Stimulated activated CD4-positive, alpha-beta T cell treated with anti-CD3 and anti-CD28 coated beads, TNF-alpha, amount 100 ng/mL, for 48 hours (primary cell): ENCODE measurements at places on chromosomes 5 and 9.

- DNase-seq = no peak
Observed at GRCh38 chr5:10513501-10514442, 50.1 kb upstream of the ANKRD33B start.

DNA sequence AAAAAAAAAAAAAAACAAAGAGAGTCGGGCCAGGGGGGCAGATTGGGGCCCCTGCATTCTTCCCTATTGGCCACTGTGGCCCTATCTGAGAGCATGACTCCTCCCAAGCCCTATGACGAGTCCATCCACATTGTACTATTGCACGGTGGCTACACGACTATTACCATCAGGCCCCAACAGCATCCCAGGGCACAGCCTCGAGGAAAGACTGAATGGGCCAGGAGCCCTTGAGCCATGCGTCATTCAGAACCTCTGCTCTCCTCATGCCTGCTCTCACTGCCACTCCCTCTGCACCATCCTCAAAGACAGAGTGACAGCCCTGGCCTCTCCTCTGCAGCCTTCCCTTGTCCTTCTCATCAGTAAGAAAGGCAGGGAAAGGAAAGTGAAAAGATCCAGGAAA is 20.2 kb upstream of the ORM1 start:
- DNase-seq = no peak

DNA sequence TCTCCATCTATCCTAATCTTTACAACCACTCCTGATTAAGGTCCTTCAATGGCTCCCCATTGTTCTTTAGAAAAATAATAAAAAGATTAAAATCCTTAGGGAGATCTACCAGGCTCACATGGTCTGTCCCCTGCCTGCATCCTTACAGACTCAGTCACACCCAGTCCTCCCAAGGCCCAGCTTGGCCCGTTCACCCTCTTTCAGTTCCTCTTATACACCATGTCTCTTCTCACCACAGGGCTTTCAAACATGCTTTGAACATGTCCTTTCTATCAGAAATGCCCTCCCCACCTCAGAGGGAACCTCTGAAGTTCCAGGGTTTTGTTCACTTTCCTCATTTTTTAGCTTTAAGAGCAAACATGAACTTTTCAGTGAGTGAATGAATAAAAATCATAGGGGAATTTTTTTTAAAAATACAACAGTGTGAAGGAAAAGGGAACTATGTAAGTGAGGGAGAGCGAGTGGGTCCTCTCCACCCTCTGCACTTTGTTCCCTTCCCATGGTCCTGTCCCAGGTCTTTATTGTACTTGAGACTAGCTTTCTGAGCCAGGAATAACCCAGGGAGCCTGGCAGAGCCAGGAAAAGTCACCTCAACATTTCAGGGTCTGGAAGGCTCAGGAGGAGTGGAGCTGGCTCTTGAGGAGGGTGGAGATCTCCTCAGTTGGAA is 55.3 kb downstream of the TRPC7 start:
- DNase-seq = no peak

DNA sequence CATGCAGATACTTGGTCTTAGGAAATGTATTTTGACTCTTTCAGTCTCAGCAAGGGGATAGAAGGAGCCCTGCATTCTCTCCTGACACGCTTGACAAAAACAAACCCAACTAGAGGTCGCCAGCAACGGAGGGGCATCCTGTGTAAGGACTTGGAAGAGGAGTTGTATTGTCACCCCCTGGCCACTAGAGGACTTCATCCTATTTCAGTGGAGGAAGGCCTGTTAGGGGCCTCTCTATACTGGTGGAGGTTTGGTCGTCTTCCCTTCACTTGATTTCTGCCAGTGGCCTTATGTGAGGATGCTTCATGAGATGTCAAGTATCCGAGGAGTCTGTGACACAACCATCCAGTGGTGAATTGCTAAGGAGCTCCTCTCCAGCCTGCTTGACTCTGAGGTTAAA is 122.8 kb upstream of the STC2 start:
- DNase-seq = no peak

- no peak for DNase-seq
Observed at GRCh38 chr5:117645400-117645799, 1070.8 kb upstream of the SEMA6A start.

GRCh38 chr9:18319918-18320445 is 154.0 kb upstream of the ADAMTSL1 start:
- no peak for DNase-seq

- no peak for DNase-seq
Observed at GRCh38 chr5:168670881-168671575, 91.9 kb upstream of the PANK3 start.

GRCh38 chr9:71384343-71384742 is 262.9 kb upstream of the TRPM3 start:
- no peak for DNase-seq

- DNase-seq = no peak
Observed at GRCh38 chr9:86230858-86231257, 28.6 kb downstream of the C9orf153 start.

DNA sequence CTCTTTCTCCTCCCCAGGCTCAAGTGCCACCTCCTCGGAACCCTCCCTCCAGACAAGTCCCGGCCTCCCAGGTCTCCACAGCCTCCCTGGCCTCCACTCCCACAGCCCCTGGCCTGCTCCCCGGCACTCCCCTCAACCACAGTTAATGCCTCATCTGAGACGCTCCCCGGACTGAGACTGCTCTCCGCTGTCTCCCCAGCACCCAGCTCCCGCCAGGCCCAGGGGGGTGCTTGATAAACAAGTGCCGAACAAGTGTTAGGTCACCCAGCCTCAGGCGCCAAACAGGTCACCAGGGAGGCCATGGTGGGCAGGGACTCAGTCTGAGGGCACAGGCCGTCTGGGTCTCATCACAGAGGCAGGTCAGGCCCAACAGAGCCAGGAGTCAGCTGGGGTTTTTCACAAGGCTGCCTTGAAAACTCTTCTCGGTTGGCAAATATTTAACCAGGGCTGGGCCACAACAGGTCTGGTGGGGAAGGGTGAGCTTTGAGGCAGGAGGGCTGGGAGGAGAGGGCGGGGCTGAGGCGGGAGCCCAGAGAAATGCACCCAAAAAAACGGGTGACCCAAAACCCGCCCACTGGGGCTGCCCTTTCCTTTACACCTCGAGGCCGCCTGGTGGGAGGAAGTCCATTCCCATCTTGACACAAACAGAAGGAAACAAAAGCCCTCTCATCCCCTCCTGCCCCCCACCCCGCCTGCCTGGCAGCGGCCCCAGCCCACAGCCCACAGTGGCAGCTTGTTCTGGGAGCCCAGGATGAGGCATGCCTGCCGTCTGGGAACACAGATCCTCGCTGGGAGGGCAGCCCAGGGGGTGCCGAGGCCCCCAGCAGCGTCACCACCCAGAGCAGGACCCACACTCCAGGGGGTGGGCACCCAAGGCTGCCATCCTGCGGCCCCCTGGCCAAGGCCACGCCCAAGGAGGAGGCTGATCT is 66.6 kb upstream of the STXBP1 start:
- no peak for DNase-seq

DNA sequence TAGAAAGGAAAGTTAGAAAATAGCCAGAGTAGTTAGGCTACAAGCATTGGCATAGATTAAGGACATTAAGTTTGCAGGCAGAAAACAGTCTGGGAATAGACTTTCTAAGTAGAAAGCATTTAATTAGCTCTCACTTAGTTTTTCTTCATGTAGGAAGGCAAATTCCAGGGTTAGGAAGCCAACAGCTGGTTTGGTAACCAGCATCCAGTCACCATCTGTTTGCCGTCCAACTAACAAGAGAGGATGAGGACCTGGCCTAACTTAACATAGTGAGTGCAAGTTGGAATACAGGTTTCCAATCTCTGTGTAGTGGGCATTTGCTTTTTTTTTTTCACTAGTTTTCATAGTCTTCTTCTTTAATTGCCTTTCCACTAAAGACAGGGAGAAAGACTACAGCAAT is 121.7 kb upstream of the NR3C1 start:
- DNase-seq = no peak

GRCh38 chr5:2250365-2250950 is 367.7 kb upstream of the IRX4 start:
- no peak for DNase-seq

GRCh38 chr9:25939126-25939525 is 260.9 kb upstream of the TUSC1 start:
- no peak for DNase-seq

- DNase-seq = no peak
Observed at GRCh38 chr9:130189840-130190239, 17.6 kb downstream of the NCS1 start.

DNA sequence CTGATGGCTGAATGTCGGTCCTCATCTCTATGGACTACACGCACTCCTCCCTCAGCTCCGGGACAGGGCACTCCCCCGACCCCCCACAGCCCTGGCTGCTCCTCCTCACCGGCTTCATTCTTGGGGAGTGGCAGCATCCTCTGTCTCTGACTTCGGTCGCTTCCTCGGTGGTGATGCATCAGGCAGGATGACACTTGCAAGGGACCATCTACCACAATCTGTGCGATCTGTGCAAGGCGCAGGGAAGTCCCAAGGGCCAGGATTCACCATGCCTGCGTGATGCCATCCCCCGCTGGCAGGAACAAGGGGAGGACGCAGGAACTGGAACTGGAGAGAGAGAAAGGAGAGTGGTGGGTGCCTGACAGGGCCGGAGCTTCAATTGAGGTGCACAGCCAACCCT is 2.2 kb upstream of the CACNA1B start:
- no peak for DNase-seq

GRCh38 chr9:97874624-97875023 is 21.6 kb downstream of the FOXE1 start:
- no peak for DNase-seq

GRCh38 chr9:105608721-105609598 is 51.0 kb downstream of the FKTN start:
- no peak for DNase-seq

DNA sequence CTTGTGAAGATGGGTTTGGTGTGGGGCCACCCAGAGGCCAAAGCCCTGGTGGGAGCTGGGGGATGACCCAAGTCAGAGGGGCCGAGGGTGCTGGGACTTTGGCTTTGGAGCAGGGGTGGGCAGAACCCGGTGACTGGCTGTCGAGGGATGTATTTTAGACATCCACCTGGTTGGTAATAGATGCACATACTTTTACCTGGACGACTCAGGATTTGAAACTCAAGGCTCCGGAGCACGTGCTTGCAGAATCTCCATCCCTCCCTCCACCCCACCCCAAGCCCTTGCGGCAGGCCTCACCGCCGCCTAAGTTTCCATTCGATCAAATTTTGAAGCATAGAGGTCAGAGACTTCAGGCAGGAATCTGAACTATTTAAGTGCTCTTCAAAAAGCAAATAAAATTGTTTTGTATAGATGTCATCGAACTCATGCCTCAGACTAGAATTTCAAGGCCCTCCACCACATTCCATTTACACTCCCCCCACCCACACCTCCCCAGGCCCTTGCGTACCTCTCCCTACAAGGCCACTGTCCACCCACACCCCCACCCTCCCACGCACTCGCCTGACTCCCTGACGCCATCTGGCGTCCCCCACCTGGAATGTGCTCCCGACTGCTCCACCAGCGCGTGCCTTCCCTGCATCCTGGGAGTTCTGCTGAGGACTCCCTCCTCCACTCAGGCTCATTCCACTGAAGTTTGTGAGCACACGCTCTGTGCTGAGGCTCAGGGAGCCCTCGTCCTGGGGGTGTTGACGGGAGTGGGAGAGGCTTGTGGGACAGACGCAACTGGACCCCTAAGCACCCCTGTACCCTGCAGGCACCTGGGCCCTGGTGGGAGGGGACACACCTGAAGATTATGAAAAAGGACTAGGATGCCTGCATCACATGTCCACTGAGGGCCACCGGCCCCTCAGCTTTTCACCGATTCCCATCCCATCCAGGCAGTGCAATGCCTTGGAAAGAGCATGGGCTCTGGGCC is 56.4 kb upstream of the RPL26L1 start:
- DNase-seq = no peak

- DNase-seq = no peak
Observed at GRCh38 chr5:110735556-110735955, 3.3 kb upstream of the SLC25A46 start.

DNA sequence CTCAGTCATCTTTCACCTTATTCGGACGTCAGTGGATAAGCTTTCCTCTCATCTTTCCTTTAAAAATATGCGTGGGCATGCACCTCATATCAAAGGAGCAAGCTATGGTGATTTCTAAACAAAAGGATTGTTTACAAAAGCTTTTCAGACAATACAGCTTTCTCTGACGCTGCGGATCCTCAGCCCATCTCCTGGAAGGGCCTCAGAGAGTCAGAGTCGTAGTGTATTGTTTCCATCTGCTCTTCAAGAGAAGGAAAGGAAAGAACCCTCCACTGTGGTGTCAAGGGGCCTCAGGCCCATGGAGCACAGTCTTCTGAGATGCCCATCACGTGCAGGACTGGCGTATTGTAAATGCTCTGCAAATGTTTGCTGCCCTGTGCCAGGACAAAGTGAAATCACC is 163.4 kb upstream of the MAP1B start:
- no peak for DNase-seq

- DNase-seq = no peak
Observed at GRCh38 chr5:132456987-132457361, 33.6 kb downstream of the IRF1 start.

GRCh38 chr9:120714846-120715388 is 647 bp upstream of the MEGF9 start:
- no peak for DNase-seq

DNA sequence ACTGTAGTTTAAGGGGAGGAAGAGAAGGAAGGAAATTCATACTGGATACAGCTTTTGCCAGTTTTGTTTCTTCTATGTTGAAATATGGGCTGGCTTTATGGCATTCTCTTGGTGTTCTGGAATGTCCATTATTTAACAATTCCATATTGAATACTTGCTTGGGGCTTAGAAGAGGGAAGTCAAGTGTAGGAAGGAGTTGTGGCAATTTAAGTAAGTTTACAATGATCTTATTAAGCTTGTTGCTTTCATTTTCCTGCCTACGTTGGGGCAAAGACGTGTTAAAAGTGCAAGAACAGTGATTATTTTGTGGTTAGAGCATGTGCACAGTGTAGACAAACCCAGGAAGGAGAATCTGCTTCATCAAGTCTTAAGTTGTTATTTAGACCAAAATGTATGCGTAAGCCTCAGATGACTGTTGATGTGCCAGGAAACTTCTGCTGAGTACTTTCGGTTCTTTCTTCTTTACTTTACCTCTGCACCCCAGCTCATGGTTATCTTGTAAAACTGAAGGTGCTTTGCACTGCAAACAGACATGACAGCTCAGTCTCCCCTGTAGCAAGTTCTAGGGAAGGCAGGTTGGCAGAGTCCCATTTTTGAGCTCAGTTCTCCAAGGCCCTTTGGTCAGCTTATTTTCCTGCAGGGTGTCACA is 75.8 kb downstream of the F2RL2 start:
- no peak for DNase-seq
